ENCODE measurements at places on chromosomes 1 and 21.

DNA sequence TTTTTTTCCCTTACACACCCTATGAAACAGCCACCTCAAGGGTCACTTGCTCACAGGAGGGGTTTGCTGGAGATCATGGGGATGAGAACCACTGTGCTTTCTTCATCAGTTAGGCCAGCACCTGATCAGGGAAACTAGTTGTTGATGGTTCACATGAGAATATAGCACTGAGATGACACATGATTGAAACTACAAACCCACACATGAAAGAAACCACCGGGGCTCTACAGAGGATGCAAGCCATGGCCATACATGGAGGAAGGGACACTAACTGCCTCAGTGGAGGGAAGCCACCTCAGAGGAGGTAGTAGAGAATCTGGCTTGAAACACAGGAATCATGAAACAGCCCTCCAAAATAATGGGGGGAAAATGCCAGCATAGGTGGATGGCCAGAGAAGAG lies 63.2 kb downstream of the PRKAB2 start:
- DNase-seq, result no peak

GRCh38 chr1:13642306-13643004 lies 57.5 kb upstream of the PRDM2 start:
- no peak for DNase-seq

DNA sequence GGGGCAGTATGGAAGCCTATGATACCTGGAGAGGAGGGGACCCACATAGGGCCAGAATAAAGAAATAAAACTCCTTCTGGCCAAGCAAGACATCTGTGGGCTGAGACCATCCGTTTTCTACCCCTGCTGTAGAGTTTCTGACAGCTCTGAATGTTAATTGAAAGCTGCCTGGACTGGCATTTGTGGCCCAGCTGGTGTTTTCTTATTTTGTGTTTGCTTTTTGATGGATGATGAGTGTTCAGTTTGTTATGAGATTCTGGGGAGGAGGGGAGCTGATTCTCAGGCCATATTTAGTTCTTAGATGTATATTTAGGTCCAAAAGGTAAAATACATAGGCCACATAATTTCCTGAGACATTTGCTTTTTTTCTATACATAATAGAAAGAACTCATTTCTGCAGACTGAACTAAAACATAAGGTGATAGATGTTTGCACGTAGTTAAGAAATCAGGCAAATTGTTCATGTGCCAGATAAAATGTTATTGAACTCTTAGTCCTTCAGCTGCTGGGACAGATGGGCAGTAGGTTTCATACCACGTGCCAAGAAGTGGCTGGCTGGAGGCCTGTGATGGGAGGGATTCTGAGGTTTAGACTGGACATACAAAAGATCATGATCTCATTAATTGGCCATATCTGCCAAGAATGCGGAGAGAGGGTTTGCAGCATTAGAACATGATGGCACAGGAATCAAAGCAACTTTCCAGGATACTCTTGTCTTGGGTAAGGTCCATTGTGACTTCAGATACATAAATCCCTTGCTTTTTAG lies 54.1 kb downstream of the DSCAM start:
- DNase-seq, result no peak

- DNase-seq, result peak; percentile 97
Measured at GRCh38 chr1:154878371-154879037, 8.4 kb upstream of the KCNN3 start.

DNA sequence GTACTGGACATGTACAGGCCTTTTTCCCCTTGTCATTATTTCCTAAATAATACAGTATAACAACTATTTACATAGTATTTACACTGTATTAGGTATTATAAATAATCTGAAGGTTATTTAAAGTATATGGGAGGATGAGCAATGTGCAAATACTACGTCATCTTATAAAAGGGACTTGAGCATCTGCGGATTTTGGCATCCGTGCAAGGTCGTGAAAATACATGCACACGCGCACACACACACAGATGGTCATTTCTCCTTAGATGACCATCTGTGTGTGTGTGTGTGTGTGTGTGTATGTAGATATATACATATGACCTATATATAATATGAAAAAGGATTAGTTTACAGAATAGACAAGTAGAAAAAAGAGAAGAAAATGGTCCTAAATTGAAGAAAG lies 15.4 kb downstream of the ALG14 start:
- DNase-seq, result no peak

DNA sequence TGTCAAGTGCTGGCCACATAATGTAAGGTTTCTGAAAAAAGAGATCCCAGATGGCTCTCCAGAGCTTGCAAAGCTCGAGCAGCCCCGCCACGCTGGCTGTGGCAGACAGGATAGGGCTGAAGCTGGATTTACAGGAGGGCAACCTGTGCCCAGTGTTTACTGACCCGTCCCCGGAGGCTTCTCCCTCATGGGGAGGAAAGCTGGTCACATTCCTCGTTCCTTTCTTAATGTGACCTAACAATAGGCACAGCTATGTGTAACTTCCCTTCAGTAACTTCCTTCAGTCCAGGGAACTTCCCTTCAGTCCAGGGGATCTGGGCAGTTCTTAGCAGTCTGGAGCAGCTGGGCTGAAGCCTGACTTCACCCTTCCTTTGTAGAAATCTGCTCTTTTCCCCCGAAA lies 7.7 kb downstream of the SLFNL1 start:
- DNase-seq, result no peak

DNA sequence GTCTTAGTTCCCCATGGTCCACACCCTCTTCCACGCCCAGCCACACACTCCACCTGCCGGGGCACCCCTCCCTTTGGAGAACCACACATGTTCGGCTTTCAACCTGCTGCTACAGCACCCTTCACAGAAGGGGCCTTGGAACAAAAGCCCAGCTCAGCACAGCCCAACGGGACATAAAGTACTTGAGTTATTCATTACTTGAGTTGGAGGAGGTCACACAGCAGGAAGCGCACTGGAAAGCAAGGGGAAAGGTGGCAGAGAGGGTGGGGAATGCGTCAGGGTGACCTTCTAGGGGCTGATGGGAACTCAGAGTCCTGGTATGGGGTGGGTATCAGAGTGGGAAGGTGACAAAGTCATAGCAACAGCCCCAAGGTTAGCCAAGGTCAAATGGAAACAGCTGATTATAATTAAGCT lies 3.0 kb upstream of the ATP1B1 start:
- no peak for DNase-seq

DNA sequence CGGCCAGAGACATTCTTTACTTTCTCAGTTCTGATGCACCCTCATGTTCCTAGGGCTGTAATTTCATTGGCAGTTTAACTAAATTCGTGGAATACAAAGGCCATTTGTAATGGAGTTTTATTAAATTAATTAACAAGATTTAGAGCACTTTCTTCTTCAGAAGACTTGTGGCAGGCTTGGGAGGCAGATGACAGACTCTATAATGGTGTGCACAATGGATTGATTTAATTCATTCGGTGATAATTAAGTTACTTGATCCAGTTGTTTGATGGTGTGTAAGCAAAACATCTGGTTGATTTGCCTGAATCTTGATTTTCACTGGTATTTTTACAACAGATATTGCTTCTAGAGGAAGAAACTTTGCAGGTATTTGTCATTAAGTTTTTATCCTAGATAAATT lies 361.9 kb upstream of the GREM2 start:
- DNase-seq, result no peak

DNA sequence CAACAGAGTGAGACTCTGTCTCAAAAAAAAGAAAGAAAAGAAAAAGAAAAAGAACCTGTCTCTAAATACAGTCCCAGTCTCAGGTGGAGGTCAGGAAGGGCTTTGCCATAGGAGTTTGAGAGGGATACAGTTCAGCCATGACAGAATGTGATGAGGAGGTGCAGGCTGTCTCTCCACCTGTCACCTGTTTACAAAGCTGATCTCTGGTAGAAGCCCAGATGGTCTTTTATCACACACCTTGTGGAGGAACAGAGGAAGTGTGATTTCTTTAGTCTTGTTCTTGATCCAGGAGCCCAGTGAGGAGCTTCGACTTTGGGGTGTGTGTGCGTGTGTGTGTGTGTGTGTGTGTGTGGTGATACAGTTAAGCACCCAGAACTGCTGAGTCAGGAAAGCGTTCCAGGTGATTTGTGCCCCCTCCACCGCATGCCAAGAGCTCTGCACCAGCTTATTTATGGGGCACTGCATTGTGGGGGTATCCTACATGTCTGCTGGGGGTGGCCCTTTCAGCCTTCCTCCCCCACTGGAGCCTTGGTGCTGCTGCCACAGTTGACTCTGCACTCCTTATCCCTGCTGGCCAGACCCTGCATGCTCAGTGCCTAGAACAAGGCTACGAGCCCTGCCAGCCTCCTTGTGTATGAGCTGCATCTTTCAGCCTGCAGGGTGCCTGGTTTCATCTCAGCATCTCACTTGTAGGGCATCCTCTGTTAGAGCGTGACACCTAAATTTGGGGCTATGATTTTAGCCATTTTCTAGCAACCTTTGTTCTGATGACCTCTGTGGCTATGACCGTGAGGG lies 19.3 kb downstream of the DOP1B start:
- no peak for DNase-seq

- DNase-seq, result no peak
Measured at GRCh38 chr1:244088161-244088560, 37.1 kb downstream of the ZBTB18 start.

DNA sequence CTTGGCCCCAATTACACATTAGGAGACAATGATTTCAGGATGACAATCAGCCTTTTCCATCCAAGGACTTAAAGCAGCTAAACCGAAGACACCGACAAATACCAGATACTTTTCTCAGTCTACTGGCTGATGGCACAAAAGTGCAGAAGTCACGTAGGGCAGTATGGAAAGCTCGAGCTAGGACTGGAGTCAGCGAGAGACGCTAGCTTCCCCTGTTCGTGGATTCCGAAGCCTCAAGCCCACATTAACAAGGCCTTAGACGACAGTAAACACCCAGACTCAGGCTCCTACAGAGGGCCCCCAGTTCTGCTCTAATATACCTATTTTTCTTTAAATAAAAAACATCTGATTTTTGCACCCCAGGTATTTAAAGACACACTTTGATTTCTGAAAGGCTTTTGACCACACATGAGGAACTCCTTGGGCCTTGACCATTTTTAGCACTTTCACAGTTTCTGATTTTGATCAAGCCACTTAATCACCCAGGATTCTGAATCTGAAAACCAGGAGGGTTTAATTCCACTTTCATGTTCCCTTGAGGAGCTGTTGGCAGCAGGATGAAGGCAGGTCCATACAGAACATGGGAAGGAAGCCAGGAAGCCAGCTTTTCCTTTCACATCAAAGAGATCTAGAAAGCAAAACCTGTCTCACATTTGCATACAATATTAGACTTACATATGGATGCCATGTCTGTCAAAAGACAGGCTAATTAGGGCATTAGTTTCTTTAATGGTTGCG lies 204.1 kb downstream of the GABPA start:
- DNase-seq, result no peak

DNA sequence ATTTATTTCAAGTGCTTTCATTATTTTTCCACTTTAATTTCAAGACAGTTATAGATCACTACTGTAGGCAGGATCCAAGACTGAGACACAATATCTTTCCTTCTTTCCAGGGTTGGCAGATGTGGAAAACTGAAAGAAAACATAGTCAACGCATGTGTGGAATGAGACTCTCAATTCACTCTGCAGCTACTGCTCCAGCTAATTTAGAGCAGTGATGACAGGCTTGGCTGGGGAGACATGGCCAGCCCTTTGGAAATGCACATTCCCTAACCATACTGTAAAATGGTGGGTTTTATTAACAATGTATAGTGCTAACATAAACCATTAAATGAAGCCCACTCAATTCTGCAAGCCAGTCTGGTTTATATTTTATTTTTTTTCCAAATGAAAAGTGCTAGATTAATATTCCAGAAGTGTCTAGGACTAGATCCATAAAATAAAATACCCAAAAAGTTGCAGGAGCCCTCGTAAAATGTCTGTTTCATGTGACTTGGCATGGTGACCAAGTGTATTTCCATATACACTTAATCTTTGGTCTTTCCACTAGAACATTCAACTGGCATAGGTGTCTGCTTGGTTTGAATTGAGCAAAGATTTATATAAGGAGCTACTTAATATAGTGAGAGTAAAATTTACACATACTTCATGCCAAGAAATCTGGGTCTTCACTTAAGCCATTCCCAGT lies 32.9 kb downstream of the COL11A1 start:
- no peak for DNase-seq

GRCh38 chr1:37995751-37996345 lies 6.0 kb upstream of the SF3A3 start:
- peak; percentile 89 for DNase-seq

DNA sequence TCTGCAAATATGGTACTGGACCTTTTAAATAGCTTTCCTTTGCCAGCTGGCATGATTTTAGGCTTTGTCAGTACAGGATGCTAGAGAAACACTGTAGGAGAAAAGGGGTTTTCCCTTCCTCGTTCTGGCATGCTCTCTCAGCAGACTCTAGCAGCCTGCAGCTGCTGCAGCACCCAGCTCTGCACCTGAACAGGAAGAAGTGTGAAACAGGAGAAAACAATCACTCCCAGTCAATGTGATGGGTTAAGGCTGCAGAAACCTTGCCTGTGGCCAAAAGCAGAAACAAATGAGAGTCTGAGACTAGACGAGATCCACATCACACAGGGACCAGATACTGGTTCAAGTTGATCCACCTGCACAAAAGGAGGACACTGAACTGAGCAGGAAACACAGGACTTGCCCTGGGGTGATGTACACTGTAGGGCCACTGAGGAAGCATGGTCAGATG lies 21.2 kb downstream of the OVGP1 start:
- DNase-seq, result no peak

- peak; percentile 83 for DNase-seq
Measured at GRCh38 chr1:151510020-151510405, 1.2 kb upstream of the CGN start.

DNA sequence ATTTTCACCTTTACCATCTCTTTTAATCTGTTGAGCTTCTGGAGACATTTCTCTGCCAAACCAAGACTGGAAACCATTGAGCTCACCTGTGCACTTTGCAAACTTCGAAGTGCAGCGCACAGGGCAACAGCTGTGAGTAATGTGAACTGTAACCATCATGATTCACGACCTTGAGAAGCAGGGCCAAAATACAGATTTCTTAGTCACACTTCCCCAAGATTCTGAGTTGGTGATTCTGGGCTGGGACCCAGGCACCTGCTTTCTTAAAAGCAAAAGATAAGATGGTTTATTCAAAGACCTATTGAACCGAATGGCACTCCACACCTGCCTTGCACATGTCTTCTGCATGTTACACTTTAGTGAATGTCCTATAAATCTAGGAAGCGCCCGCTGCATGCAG lies 10.2 kb downstream of the AGTRAP start:
- DNase-seq, result no peak
